ENCODE measurements at places on chromosomes 1 and 21.

DNA sequence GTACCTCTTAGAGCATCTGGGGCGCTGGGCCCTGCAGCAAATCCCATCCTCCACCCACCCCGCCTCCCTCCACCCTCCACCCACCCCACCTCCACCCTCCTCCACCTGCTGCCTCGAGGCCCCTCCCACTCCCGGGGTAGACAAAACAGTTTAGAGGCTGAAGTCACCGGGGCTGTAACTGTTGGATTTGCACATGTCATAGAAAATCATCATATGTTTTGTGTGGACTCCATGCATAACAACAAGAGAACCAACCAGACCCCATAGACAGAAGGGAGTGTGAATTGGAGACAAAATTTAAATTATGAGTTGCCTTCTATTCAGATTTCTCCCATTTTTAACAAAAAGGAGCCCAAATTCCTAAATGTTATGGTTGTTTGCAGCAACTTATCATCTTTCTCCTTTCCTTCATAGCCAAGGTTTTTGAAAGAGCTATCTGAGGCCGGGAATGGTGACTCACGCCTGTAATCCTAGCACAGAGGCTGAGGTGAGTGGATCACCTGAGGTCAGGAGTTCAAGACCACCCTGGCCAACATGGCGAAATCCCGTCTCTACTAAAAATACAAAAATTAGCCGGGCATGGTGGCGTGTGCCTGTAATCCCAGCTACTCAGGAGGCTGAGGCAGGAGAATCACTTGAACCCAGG lies 28.2 kb upstream of the LGALS8 start:
- no peak for DNase-seq

- DNase-seq: no peak
Measured at GRCh38 chr1:158087320-158087927, 93.3 kb upstream of the CD1D start.

DNA sequence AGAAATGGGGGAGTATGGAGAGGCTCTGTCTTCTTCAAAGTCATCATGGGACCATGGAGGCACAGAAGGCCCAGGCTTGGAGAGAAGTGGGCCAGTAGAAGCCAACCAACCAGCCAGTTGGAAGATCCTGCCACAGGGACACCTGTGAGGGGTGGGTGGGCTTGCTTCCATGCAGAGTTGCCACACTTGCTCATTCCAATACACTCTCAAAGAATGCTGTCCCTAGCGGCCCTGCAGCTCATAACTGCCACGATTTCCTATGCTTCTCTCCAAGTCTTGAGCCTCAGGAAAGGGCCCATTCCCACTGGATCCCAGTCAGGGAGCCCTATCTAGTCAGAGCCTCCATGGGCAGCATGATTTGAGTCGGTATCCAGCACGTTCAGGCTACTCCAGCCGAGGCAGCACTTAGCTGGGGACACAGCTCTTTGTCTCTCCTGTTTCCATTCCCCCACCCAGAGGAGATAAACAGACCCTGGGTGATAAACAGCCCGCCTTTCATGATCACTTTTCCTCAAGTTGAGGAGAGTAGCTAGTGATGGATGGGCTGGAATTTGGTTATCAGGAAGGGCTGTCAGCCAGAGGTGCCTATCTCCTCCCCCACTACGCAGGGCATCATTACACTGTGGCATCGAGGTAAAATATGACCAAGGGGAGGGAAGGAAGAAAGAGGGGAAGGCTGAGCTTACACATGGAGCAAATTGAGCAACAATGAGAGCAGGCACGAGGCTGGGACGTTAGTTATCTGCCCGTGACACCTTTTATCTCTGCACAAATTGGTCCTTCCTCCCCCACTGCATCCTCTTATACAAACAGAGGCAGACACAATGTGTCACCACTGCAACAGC lies 64.6 kb downstream of the ERI3 start:
- no peak for DNase-seq

GRCh38 chr1:223201967-223202366 lies 58.9 kb upstream of the TLR5 start:
- DNase-seq: no peak

DNA sequence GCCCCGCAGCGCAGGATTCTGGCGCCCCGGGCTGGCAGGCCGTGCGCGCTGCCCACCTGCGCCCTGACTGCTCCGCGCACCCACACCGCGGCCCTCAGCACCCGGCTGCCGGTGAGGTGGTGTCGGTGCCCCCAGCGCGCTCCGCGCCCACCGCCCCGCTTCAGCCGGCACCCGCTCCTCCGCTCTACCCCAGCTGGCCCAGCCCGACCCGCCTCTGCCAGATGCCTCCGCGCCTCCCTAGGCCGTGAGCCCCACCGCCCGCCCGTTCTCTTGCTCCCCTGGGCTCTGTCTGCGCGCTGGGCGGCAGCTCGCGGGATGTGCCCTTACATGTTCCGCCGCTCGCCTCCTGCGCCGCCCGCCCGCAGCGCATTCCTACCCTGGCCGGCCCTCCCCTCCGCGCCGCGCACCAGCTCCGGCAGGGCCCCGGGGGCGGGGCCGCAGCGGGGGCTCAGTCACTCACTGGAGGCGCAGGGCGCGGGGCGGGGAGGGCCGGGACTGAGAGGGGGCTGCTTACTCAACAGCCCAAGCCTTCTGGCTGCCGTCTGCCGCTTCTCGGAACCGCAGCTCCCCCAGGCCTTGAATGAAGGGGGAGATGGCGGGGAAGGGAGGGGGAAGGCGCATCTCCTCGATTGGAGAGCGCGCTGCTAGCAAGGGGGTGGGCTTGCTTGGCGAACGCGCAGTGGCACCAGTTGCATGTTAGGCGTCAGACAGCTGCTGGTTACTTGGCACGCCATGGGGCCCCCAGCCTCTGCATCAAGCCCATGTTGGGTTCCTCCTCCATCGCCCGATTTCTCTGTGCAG lies at the start of gene PHLDA3:
TSS of gene PHLDA3 (minus strand) at position 345 of the 801 bp plus-strand sequence. CDS start 402 bp downstream, outside the sequence.
- no peak for DNase-seq

GRCh38 chr1:97138515-97139032 lies 417.0 kb downstream of the PTBP2 start:
- no peak for DNase-seq

DNA sequence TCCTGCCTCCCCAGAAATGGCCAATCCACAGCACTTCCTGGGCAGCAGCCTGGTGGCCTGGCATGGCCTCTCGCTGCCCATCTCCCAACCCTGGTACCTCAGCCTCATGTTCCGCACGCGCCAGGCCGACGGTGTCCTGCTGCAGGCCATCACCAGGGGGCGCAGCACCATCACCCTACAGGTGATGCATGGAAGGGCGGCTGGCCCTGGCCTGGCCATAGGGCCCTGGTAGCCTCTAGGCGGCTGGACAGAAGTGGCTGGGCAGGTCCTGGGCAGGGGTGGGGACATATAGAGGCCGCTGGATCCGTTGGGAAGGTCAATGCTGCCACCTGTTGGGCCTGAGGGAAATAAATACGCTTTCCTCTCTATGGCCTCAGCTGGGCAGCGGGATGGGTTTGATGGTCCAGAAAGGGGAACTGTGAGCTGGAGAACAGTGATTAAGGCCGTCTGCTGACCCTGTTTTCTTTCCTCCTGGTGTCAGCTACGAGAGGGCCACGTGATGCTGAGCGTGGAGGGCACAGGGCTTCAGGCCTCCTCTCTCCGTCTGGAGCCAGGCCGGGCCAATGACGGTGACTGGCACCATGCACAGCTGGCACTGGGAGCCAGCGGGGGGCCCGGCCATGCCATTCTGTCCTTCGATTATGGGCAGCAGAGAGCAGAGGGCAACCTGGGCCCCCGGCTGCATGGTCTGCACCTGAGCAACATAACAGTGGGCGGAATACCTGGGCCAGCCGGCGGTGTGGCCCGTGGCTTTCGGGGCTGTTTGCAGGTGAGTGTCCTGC lies 14.4 kb downstream of the CELSR2 start:
- peak; percentile 65 for DNase-seq

DNA sequence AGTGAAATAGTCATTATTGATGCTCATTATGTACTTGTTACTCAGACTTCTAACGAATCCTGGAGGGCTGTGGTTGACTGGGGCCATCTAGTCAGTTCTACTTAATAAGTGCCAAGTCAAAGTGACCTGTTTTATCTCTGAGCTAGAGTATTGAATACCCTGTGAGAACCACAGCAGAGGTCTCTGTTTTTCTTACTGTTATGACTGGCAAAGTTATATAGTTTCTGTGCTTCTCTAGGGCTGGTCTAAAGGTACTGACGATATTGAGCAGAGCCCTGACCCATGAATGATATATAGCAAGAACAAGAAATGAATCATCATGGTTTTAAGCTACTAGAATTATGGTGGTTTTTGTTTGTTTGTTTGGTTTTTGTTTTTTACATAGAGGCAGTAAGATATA lies 555.8 kb downstream of the PLA2G4A start:
- no peak for DNase-seq

DNA sequence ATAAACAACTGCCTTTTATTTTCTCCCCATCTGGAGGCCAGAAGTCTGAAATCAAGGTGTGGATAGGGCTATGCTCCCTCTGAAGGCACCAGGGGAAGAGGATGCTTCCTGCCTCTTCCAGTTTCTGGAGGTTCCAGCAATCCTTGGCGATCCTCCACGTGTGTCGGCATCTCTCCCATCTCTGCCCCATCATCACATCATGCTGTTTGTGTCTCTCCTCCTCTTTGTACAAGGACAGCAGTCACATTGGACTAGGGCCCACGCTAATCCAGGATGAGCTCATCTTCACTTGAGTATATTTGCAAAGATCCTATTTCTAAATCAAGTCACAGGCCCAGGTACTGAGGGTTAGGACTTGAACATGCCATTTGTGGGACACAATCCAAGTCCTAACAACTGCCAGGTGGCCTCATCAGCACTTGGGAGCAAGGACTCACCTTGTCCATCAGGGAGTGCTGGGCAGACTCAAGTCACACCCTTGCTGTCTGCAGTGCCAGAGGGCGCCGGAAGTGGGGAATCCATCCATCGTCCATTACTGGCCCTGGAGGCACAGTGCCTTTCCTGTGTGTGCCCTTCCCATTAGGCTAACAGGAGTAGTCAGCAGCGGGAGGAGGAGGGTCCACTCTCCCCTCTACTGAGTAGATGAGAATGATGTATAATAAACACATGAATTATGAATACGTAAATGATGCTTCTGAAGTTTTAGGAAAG lies 185.4 kb upstream of the AJAP1 start:
- DNase-seq: no peak

- DNase-seq: no peak
Measured at GRCh38 chr1:99533909-99534637, 111.8 kb upstream of the PALMD start.

DNA sequence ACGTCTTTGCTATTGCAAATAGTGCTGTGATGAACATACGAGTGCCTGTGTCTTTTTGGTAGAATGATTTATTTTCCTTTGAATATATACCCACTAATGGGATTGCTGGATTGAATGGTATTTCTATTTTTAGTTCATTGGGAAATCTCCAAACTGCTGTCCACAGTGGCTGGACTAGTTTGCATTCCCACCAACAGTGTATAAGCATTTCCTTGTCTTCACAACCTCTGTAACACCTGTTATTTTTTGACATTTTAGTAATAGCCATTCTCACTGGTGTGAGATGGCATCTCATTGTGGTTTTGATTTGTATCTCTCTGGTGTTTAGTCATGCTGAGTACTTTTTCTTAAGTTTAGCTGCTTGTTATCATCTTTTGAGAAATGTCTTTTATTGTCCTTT lies 215.0 kb downstream of the FMN2 start:
- DNase-seq: no peak

DNA sequence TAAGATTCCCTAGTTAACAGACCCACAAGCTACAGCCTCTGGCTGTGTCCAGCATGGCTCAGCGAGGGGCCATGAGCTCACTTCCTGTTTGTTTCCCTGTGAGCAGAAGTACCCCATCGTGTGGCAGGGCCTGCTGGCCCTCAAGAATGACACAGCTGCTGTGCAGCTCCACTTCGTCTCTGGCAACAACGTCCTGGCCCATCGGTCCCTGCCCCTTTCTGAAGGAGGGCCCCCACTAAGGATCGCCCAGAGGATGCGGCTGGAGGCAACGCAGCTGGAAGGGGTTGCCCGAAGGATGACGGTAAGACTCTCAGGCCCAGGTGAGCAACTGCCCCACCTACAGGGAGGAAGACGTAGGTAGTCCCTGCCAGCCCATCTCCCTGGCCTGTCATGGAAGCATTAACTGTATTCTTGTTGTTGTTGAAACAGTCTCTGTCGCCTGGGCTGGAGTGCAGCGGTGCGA lies 38.2 kb downstream of the ZBTB17 start:
- DNase-seq: no peak

DNA sequence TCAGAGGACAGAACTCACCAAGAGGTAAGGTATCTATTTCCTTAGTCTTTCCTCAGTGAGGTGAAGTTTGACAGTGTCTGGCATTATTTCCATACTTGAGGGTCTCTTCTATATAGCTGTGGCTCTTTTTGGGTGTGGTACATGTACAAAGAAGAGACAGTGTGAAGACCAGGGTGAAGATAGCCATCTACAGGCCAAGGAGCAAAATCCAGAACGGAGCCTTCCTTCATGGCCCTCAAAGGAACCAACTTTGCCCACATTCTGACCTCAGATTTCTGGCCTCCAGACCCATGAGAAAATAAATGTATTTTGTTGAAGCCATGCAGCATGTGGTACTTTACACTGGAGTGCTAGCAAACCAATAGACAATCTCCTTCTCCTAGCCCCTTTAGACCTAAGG lies 858.5 kb upstream of the B3GALT2 start:
- DNase-seq: no peak

DNA sequence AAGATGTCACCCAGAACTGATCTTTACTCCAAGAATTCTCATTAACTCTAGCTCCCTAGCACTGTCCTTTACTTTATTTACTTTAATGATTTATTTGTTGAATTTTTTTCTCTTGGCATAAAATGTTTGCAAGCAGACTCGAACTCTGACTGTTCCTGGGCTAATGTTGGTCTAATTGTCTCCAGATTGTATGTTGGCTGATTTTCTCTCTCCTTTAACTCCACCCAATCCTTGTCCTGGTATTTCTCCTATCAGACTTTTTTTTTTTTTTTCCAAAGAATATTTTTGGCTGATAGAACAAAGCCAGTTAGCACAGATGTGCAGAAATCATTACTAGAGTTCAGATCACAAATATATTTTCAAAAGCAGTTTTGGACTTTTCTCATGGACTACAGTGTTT lies 82.6 kb downstream of the ATF6 start:
- no peak for DNase-seq

GRCh38 chr21:44789880-44790279 lies 11.7 kb downstream of the UBE2G2 start:
- DNase-seq: no peak

All from activated CD4-positive, alpha-beta T cell treated with anti-CD3 and anti-CD28 coated beads, Interleukin-2, amount 50 U/mL, for 24 hours (primary cell).